Left colon (tissue), 2 donors: ENCODE measurements at places on chromosomes 4 and X. TPM values are rescaled to one million over a fixed set of nuclear protein-coding genes. Genes with fewer than 3 reads are reported as not detected.

- DNase-seq: no peak
Measured at GRCh38 chr4:23033796-23034195, 341.1 kb downstream of the GBA3 start.

- DNase-seq: no peak
Measured at GRCh38 chr4:140046016-140046415, 108.0 kb downstream of the MAML3 start.

DNA sequence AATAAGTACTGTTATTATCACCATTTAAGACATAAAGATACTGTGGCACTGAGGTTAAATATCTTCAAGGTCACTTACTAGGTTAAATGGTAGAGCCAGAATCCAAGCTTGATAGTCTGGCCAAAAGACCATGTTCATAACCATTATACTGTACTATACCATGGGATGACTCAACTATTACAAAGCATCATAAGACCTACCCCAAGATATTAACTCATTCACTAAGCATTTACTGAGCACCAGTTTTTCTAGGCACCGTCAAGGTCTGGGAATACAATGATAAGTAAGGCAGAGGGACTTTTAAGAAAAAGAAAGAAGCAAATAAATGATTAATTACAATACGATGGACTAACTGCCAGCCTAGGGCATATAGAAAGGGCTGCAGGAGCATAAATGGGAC is 95.5 kb upstream of the KCTD8 start:
- no peak for DNase-seq

DNA sequence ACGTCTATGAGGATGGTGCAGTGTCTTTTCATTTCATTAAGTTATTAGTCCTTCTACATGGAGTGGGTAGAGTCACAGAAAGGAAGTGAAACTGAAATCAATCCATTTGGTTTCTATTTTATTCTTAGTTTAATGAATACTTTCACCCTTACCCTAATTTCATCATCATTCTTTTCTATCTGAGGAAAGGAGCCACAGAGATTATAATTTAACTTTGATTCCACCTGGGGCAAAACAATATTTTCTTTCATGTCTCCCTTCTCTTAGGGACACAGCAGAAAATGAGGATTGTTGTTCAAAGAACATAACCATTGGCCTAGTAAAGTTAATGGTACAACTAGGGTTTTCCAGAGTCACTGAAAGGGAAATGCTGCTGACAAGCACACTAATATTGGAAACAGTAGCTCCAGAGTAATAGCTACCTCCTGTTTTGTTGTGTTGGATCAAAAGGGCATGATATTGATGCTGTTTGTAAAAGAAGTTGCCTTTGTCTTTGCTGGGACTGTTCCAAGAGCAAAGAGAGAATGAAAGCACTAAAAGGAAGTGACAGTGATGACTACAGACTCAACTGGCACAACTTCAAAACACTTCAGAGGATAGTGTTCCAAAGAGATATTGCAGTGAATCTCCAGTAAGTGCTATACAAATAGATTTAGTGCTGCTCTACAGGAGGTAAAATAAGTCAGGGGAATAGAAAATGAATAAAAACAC is 247.1 kb upstream of the PITX2 start:
- DNase-seq: no peak

- DNase-seq: no peak
Measured at GRCh38 chr4:150012851-150013360, 65.3 kb upstream of the DCLK2 start.

- no peak for DNase-seq
Measured at GRCh38 chr4:26731351-26732035, 129.1 kb upstream of the STIM2 start.

DNA sequence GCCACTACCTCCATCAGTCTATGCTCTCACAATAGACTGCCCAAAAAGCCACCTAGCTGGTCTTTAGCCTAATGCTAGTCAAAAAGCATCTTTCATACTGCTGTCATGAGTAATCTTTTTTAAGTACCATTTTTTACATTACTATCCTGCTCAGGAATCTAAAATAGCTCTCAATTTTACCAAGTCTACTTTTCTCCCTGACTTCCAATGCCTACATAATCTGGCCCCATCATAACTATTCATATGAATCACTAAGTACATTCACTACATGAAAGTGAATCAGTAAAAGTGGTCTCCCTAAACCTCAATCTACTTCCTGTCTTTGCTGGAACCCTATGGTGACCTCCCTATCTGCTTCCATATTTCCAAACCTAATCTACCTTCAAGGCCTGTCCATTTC is 105.9 kb downstream of the THOC2 start:
- DNase-seq: no peak

DNA sequence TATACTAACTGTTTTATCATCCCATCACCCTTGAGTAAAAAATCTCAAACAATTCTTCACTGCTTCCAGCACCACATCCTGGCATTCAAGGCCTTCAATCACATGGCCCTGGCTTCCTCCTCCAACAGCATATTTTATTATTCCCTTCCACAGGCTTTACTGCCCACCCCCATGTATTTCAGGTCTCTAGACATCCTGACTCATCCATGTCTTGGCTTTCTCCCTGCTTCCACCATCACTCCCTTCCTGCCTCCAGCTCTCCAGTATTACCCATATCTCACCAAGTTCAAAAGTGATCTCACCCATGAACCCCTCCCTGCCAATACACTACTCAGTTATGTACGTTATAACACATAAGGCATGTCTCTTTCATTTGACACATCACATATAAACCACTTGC is 34.7 kb upstream of the PLAC1 start:
- DNase-seq: no peak

Gene ANKRD50
- total RNA-seq: 9.4 TPM

Gene C4orf17
- not detected for total RNA-seq

Gene PABPC4L
- not detected for total RNA-seq

Gene GAGE12E
- not detected for total RNA-seq
